ENCODE measurements at places on chromosomes 4 and X.

GRCh38 chrX:7028246-7028645 is 119.3 kb upstream of the STS start:
- no peak for DNase-seq

DNA sequence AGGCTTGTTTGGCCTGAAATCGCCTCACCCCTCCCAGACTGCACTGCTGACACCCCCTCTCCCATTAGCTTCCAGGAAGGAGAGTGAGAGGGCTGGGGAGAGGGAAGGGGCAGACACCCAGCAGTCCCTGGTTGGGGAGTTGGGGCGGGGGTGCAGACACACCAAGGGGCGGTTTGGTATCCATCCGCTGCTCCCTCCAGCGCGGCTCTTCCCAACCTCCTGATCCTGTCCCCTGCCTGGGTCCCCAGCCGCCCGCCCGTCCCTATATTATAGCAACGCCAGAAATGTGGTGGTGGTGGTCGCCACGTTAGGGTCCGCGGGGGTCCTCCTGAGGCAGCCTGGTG is 24.9 kb downstream of the GPRASP3 start:
- DNase-seq = no peak

GRCh38 chr4:22574880-22575279 is 59.0 kb upstream of the ADGRA3 start:
- DNase-seq = no peak

DNA sequence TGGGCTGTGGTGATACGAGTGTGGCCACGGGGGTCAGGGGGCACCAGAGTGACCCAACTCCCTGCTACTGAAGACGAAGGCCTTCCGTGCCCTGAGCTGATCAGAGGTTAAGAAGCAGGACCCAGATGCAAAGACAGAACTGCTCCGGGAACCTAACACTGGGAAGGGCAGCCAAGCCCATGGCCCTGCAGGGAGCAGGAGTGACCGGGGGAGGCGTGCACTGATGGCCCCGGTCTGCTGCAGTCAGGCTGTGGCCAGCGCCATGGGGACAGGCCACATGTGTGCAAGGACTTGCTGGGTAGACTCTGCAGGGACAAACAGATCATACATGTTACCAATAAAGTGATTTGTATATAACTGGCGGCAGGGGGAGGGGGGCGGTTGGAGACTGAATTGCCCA is 74.6 kb downstream of the ACOX3 start:
- no peak for DNase-seq

DNA sequence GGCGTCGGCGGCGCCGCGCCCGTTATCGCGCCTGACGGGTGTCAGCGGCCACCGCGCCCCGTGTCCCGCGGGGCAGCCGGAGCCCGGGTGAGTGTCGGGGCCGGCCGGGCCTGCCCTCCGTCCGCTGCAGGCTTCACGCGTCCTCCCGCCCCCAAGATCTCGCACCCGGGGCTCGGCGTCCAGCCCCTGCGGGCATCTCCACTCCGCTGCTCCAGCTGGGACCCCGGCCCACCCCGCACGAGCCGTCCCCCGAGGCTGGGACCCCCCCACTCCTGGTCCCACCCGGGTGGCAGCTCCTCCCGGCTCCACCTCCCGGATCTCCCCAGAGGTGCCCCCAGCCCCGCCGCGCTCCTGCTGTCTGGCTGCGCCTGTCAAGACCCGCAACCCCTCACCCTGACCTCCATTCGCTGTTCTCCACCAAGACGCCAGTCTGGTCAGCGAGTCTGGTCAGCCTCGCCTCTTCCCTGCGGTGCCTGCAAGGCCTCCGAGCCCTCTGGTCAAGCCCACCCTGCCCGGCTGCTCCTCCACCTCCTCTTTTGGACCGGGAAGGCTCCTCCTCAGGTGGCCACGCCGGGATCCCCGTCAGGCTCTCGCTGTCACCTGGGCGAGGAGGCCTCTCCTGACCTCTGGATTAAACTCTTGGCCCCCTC is 66.0 kb upstream of the NKX1-1 start:
- no peak for DNase-seq

DNA sequence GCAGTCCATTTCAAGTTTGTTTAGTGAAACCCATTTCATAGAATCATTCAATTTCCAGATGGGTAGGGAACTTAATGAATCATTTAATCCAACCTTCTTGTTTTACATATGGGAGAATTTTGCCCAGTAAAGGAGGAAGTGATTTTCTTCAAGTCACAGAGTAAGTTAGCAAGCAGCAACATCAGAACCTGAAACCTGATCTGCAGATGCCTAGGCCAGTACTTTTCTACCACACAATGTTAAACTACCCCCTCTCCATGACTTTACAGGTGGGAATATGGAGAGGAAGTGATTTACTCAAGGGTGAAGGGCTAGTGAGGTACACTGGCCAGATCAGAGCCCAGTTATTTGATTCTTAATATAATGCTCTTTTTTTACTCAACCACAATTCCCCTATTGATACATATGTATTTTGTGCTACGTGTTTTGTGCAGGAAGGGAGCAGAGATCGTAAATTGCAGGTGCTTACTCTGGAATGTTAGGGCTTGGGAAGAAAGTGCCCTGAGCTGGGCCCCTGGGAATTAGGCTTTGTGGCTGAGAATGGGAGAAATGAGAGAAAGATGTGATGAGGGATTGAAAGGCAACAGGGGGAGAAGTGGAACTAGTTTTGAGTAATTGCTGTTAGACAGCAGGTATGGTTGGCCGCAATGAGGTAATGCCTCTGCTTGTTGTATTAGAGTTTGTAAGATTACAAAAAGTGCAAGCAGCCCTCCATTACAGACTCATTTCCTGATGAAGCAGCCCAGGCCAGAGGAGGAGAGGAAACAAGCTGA is 6.8 kb downstream of the LHFPL1 start:
- DNase-seq = no peak

DNA sequence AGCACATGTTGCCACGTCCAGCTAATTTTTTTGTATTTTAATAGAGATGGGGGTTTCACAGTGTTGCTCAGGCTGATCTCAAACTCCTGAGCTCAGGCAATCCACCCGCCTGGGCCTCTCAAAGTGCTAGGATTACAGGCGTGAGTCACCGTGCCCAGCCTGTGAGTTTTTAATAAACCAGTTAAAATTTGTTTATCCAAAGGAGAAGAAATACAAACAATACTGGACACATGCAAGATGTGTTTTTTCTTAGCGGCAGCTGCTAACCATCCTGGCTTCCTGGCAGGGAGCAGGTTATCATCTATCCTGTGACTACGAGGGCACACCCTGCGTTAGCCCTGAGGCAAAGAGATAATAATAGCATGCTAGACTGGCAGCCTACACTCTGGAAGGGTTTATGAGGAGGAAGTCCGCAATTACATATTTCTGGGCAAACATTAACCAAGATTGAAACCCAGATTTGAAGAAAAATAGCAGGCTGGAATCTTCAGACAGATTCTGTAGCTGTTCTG is 191.4 kb downstream of the SPRY1 start:
- DNase-seq = no peak

DNA sequence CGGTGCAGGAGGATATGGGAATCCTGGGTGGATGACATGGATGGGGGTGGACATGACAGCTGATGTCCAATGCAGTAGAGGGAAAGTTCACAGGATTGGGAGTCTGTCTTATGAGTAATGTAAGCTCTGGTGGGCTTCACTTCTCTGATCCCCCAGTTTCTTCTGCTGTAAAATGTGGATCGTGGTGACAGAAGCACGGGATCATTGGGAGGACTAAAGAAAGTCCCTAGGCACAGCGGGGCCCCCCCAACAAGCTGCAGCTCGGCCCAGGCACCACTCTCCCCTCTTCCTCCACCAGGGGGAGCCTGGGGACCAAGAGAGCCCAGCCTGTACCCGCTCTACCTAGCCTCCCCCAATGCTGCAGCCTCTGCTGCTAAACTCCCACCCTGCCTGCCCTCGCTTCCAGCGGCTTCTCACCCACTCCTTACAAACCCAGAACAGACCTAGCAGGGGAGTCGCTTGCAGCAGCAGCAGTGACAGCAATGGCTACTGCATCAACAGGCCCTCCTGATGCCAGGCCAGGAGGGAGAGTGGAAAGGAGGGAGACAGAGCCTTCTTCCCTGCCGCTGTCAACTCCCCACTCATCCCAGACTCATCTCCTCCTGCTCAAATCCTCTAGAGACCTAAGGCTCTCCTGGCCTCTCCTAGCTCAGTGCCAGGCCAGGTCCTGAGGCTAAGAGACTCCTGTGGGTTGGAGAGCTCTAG is 36.1 kb upstream of the IQSEC2 start:
- DNase-seq = peak; percentile 36

DNA sequence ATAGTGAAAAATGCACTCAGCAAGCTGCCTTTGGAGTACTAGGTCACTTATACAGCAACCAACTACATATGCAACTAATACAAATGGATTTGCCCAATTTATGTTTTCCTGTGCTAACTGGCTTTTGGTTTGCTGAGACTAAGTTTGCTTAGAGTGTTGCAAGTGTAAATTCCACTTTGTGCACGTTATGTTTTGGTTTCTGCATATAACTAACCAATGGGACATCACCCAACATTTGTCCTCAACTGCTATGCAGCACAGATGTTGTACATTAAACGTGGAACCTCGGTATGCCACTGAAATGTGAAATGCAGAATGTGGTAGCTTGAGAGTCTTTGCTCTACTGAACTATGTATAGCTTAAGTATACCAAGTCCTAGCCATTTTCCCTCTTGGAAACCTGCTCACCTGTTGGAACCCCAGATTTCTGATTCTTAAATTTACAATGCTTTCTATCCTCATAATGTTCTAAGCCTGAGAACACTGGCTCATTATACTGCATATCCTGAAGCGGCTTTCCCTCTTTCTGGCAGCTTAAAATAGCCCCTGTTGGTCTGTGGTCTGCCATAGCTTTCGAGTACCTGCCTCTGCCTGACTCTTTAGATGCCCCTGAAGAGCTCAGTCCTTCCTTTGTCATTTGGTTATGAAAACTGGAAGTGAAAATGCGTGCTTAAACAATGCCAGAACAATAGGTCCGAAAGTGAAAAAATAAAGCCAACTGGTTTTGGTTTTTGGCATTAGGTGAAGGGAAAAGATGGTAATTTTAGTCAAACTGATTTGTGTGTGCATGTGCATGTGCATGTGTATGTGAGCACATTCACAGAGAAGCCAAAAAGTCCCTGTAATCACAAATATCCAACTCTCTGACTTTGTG is 158.0 kb downstream of the SH2D1A start:
- DNase-seq = peak; percentile 70

GRCh38 chr4:148216321-148216720 is 225.9 kb downstream of the NR3C2 start:
- DNase-seq = no peak

- DNase-seq = peak; percentile 26
Measured at GRCh38 chr4:98113012-98113411, 30.3 kb downstream of the STPG2 start.

DNA sequence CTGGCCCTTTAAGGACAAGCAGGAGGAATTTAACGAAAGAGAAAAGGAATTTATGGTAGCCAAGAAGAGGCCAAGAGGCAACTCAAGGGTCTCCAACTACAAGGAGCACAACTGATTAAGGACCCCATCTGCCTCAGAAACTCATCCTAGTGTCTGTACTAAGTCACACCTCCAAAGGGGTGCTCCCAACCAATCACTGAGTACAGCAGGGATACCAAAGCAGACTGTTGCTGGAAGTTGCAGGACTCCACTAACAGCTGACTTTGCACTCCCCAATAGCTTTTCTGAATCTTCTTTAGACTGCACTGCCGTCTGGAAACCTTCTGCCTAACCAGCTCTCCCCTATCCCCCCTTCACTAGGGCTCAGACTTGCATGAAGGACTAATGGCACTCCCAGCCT is 50.6 kb downstream of the ATP11C start:
- peak; percentile 61 for DNase-seq

- no peak for DNase-seq
Measured at GRCh38 chr4:6324461-6324998, 54.9 kb downstream of the WFS1 start.

DNA sequence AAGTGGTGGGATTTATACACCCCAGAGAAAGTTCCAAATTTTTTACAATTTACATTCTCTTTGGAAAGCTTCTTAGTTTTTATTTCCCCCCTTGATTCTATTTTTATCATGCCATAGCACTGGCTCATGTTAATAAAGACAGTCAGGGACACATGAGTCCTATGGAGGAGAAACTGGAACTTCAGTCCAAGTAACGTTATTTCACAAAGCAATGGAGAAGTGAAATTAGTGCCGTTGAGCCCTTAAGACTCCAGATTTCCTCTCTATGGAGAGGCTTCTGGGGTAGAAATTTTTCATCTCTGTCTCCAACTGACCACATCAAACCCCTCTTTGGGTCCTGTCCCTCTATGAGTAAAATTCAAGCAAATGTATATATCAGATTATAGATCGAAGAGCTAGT is 12.8 kb upstream of the TASL start:
- DNase-seq = no peak

DNA sequence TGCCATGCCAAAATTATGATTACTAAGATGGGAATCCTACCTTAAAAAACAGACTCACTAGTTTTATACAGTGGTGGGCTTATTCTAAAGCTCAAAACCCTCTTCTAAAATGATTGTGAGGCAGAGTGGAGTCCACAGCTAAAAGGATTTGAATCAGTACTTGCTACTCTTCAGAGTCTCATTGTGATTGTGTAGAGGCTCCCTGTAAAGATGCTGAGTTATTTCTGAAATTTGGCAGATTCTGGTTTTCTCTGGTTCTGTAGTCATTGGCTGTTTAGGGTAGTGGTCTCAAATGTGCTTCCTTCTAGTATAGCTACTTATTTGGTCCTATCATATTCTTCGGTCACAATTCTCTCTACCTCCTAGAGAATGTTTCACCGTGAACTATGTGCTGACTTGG is 104.1 kb downstream of the FBXW7 start:
- no peak for DNase-seq

DNA sequence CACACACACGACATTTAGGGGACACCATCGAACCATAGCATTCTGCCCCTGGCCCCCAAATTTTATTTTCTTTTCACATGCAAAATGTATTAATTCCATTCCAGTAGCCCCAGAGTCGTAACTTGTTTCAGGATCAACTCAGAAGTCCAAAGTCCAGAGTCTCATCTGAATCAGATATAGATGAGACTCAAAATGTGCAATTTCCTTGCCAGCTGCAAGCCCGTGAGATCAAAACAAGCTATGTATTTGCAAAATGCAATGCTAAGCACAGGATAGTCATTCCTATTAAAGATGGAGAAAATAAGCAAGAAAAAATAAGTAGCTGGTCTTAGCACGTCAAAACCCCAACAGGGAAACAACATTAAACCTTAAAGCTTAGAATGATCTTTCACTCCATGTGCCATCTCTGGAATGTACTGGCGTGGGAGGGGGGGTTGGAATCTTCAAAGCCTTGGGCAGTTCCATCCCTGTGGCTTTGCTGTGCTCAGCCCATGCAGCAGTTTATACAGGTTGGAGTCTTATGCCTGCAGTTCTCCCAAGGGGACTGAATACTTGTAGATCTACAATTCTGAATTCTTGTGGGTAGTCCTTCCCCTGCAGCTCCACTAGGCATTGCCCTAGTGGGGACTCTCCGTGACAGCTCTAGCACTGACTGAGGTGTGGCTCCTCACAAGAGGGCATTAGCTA is 47.7 kb upstream of the SYTL5 start:
- DNase-seq = peak; percentile 67

Data from fibroblast of upper back skin (primary cell).